Stimulated activated CD4-positive, alpha-beta T cell treated with anti-CD3 and anti-CD28 coated beads, Interleukin-15, amount 100 ng/mL, for 1 hour (primary cell): ENCODE measurements at places on chromosomes 2 and 18.

DNA sequence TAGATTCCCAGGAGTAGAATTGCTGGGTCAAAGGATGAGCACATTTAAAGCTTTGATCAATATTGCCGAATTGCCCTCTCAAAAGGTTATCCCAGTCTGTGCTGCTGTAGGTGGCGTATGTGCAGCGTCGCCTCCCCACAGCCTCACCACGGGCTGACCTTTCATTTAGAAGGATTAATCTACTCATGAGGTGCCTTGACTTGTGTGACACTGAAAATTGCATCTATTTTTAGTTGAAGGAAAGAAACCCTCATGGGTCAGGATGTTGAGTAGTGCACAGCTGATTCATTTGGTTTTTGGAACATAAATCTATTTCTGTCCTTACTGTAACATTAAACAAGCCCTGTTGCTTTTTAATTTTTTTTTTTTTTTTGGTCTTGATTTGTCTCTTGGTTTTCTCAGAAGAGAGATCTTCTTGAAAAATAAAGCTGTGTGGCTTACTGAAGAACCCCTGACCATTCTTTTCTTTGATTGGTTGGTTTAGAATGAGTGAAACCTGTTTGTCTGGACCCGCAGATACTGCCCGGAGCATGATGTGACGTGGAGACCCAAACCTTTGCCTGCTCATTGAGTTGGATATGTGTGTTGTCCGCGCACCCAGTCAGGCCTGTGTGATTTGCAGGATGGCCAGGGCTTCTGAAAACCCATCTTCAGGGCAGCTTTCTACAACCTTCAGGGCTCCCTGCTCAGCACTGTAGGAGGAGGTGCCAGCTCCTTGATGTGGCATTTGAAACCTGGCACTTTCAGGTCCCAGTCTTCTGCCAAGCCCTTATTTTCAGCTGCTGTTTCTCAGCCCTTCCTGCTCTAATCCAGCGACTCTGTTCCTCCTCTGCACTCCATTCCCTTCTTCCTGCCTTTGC lies 61.0 kb downstream of the LPIN1 start:
- DNase-seq = no peak

DNA sequence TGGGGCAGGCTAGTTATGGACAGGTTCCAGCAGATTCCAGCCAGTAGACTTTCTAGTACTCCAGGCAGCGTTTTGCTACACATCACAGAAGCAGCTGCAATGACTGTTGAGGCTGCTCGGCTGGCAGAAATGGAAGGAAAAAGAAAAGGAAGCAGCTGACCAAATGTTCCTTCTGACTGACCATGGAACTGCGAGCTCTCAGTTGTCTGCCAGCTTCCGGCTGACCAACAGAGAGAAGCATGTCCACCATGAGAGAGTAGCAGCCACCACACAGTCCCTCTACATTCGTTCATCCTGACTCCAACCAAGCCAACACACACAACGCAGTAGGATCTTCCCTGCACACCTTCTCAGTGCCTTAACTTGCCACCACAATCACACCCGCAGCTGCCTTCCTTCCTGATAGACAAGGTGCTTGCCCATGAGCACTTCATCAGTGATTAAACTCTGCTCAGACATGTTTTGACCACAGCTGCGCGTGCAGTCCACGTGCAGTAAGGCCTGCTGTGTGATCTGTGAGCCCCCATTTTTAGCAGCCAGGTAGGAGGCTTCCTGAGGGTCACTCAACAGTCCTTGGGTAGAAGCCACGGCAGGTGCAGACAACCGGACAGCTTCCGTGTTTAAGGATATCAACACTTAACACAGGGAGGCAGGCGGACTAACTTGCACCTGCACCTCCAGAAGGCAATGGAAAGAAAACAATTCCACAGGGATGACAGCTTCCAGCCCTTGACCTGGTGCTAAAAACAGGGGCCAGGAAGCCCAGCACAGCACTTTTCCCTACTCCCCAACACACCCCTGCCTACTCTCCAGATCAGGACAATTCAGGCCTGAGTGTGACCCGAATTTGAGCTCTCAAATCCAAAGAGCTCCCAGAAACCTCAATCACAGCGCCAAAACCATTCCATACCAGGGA lies 996 bp downstream of the TGFBRAP1 start:
- peak; percentile 1 for DNase-seq

DNA sequence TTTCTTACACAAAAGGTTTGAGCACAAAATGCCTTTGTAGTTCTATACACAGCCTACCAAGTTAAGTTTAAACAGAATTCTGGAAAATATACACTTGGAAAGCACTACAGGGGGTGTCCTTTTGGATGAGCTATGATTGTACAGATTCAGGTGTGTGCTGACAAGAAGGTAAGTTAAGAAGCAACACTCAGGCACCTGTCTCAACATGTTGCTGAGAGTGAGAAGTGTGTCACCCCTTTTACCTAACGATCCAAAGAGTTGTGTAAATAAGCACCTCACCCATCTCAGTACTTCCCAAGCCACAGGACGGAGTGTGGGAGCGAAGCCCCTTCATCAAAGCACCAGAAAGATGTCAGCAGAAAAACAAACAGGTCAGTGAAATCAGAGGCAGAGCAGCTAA lies 109.5 kb upstream of the DAPL1 start:
- no peak for DNase-seq

GRCh38 chr18:61702007-61702406 lies 190.8 kb downstream of the RNF152 start:
- DNase-seq = no peak

GRCh38 chr2:127829845-127830246 lies 18.9 kb upstream of the WDR33 start:
- no peak for DNase-seq

- no peak for DNase-seq
These were observed 366.9 kb upstream of the ZEB2 start for GRCh38 chr2:144886862-144887261.

DNA sequence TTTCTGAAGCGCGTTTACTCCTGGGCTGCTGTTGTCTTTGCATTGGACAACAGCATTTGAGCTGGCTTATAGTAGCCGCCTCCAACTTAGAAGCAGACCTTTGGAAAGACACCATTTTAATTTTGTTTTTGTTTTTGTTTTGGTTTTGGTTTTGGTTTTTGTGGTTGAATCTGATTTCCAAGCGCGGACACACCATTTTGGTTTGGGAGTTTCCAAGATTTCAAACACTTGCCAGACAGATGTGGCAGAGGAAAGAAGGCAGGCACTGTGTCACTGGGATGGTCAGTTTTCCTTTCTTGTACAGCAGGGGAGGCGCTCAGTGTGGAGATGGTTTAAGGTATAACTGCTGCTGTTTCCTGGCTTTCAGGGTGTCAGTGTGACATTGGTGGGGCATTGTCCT lies 126.8 kb downstream of the LAMA3 start:
- no peak for DNase-seq

- no peak for DNase-seq
These were observed 92.1 kb downstream of the RPRM start for GRCh38 chr2:153386481-153386897.

DNA sequence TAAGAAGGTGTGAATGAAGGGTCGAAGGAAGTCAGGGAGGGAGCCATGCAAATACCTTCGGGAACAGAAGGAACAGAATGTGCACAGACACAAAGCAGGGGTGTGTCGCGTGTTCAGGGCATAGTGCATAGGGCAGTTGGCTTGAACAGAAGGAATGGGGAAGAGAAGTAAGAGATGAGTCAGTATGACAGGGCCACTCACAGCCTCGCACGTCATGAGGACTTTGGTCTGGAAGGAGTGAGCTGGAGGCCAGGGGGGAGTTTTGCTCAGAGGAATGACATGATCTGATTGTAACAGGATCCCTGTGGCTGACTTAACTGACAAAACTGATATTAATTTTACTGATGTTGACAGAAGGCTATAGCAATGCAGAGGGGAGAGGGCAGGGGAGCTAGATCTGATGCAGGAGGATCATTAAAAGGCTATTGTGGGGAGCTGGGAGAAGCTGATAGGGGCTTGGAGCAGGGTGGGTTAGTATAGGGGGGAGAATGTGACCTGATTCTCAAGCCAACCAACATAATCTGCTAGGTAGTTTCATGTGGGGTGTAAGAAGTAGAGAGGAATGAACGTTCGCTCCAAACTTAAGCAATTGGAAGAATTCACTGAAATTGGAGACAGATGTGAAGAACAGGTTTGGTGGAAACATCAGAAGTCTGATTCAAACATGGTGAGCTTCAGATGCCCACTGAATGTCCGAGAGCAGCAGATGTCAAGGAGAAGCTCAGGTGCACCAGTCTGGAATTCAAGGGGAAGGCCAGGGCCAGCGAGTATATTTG lies 60.4 kb upstream of the COPS8 start:
- no peak for DNase-seq

- no peak for DNase-seq
These were observed 130.0 kb downstream of the PRKCE start for GRCh38 chr2:45781464-45781811.

GRCh38 chr2:176817061-176817565 lies 395.5 kb upstream of the HNRNPA3 start:
- no peak for DNase-seq

DNA sequence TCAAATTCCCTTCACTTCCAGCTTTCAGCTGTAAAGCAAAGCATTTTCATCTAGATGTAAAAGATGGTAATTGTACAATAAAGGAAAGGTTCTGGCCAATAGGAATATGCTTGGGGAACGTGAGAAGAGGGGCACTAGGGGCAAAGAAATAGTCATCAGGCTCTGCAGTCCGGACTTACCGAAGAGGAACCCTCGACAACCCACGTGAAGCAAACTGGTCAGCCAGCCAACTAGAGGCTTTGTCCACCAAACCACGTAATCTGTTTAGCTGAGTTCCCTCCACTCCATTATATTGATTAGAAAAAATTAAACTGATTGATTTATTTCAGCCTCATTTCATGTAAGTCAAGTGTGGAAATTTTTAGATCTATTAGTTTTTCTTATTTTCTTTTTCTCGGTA lies 300.4 kb upstream of the FANCL start:
- no peak for DNase-seq

GRCh38 chr2:159208438-159208837 lies 78.1 kb downstream of the WDSUB1 start:
- DNase-seq = no peak

DNA sequence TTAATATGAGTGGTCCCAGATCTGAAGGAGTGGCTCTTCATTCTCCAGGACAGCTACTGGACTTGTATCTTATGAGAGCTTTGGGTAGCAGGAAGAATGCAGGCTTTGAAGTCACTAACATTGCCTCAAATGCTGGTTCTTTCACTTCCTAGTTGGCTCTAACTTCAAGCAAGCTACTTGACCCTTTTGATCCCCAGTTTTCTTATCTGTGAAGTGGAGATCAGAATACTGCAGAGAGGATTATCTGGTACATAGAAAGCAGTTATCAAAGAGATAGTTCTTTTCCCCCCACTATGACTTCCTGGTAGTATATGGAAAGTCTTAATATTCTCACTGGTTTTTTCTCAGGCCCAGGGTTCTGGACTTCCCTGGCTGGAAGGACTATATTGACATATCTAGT lies 3.4 kb upstream of the PLCL1 start:
- no peak for DNase-seq

DNA sequence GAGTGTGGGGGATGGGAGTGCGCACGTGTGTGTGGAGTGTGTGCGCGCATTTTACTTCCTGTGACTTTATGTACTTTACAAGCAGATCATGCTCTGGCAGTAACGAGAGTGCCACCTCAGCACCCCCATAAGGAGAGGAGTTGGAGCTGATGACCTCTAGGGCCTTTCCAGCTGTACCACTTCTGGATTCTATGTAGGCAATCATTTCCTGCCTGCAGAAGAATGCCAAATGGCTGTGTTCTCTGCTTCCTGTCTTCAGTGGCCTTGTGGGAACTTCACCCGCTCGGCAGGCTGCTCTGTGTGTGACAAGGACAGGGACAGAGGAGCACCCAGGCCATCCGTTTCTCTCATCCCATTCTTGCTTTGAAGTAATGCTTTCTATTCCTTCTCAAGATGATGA lies 22.8 kb upstream of the ZNF385B start:
- no peak for DNase-seq

DNA sequence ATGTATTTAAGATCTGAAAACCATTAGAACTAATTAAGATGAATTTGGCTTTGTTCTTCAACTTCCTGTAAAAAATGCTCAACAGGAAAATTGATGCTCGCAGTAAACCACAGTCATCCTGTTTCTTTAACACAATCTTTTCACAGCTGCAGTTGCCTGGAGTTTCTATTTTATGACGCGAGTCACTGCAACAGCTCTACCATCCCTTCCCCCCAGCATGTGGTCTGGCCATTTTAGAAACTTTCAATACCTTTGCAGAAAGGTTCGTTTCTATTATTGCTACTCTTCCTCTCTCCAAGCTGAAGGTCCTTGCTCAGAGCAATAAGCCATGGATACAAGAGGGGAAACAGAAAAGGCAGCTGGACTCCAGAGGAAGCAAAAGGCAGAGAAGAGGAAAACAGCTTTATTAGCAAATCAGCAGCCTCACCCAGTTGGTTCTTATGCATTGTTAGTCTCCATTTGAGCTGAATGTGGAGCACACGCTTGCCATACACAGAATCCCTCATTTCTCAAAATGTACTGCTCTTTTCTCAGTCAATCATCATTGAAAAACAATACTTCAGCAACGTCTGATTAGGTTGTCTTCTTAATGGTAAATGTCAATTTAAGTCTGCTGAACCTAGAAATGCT lies 3.9 kb downstream of the WIPF1 start:
- DNase-seq = no peak

DNA sequence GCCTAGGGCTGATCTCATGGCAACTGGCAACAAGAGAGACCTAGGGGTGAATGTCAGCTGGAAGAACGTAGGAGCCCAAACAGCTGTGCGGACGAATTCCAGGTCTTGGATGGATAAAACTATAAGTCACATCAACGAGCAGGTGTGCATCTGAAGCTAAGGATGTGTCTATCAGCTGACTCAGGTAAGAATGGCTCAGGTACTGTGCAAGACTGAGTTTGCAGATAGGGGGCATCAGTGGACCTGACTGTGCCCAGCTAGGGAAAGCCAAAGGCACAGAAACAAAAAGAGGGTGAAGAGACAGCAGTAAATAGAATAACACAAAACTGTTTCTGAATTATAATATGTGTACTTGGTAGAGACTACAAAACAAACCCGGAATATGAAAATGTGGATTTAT lies 357.3 kb downstream of the ZEB2 start:
- DNase-seq = no peak

DNA sequence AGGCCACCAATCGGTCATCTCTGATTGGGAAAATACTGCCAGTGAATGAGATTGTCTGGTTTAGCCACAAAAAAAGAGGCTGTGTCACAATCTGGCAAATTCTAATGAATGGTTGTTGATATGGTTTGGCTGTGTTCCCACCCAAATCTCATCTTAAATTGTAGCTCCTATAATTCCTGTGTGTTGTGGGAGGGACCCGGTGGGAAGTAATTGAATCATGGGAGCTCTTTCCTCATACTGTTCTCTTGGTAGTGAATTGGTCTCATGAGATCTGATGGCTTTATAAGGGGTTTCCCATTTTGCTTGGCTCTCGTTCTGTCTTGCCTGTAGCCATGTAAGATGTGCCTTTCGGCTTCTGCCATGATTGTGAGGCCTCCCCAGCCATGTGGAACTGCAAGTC lies 838.3 kb downstream of the SLC4A3 start:
- no peak for DNase-seq

- no peak for DNase-seq
These were observed 1.8 kb downstream of the TLK1 start for GRCh38 chr2:171158790-171159371.

GRCh38 chr2:191802180-191802579 lies 44.7 kb downstream of the CAVIN2 start:
- no peak for DNase-seq
